Tibial nerve (tissue), 4 donors: ENCODE measurements at places on chromosomes 11 and 22. TPM values are rescaled to one million over a fixed set of nuclear protein-coding genes. Genes with fewer than 3 reads are reported as not detected.

GRCh38 chr22:46132830-46133587 lies 17.3 kb upstream of the PPARA start:
- peaks cover 29% of the 10 kb centered on the region for H3K4me1 ChIP-seq
- no peak for DNase-seq
- H3K36me3 ChIP-seq: no peaks in the 10 kb centered on the region

- no peaks in the 10 kb centered on the region for H3K27me3 ChIP-seq
- H3K27ac ChIP-seq: no peak overlapping the region
- H3K36me3 ChIP-seq: no peaks in the 10 kb centered on the region
- no peak for DNase-seq
- no peak overlapping the region for H3K4me3 ChIP-seq
- no peaks in the 10 kb centered on the region for H3K4me1 ChIP-seq
Observed at GRCh38 chr11:66818231-66818955, 24.8 kb upstream of the RCE1 start.

DNA sequence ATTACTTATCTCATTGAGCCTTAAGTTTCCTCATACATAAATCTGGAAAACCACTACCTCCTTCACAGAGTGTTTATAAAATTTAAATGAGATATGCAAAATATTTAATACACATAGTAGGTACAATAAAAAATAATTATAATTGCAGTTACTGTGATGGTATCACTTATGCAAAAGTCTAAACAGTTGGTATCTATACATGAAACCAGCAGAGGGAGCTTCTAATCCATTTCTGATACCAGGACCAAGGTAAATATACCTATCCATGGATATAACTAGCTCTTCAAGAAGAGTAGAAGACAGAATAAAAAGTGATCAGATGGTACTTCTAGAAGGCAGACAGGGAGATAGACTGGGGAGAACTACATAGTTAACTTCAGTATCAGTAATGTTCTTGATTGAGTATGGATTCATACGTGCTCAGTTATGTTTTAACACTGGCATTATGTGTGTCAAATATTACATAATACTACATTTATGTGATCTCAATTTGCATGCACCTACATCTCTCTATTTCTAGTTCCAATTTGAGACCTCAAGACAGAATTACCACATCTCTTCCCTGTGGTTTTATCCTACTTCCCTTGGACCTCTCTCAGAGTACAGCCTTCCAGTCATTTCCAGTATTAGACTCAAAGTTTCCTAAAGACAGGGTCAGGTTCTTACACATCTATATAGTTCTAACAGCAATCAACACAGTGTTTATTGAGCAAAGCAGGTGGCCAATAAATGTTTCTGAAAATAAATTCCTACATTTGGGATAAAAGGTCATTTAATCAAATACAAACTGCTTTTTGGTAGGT lies 13.7 kb upstream of the TSG101 start:
- peaks cover 48% of the 10 kb centered on the region for H3K36me3 ChIP-seq
- no peak for DNase-seq
- no peaks in the 10 kb centered on the region for H3K27me3 ChIP-seq
- no peak overlapping the region for H3K4me3 ChIP-seq

GRCh38 chr11:22049276-22049675 lies 143.6 kb upstream of the ANO5 start:
- no peaks in the 10 kb centered on the region for H3K4me1 ChIP-seq
- H3K4me3 ChIP-seq: no peak overlapping the region
- no peaks in the 10 kb centered on the region for H3K27me3 ChIP-seq
- no peaks in the 10 kb centered on the region for H3K36me3 ChIP-seq
- no peak for DNase-seq
- H3K27ac ChIP-seq: no peak overlapping the region

DNA sequence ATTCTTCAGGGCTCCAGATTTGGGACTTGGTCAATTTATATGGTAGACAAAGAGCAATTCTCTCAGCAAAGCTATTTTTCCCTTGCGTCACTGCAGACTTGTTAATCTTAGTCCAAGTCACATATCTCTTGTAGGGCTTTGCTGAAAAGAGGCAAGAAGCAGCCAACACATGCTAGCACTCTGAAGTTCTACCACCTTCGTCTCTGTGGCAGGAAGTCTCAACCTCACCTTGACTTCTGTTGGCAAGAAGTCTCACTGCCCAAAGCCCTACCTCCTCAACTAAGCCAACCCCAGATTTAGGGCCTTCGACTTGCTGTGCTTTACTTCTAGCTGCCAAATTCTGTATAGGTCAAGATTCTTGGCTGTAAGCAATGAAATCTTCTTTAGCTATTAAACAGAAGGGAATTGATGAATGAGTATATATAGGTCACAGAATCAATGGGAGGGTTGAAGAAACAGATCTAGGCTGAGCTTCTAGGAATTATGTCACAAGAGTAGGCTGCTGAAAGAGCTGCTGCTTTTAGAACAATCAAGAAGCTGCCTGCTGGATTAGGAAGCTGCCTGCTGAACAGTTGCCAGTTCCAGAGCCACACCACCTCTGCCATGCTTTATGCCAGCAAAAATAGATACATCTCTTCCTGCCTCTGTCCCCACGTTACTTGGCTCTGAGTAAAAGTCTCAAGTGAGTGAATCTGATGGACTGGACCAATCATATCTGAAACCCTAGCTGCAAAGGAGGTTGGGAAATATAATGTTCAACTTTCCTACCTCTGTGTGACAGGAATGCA lies 17.6 kb upstream of the NCR3LG1 start:
- H3K36me3 ChIP-seq: no peaks in the 10 kb centered on the region
- no peaks in the 10 kb centered on the region for H3K4me1 ChIP-seq
- H3K27me3 ChIP-seq: no peaks in the 10 kb centered on the region
- DNase-seq: no peak

- DNase-seq: no peak
- H3K4me3 ChIP-seq: no peak overlapping the region
- no peaks in the 10 kb centered on the region for H3K27me3 ChIP-seq
- H3K4me1 ChIP-seq: no peaks in the 10 kb centered on the region
Observed at GRCh38 chr11:18091731-18092130, 14.2 kb downstream of the SAAL1 start.

- H3K4me1 ChIP-seq: no peaks in the 10 kb centered on the region
- H3K27me3 ChIP-seq: no peaks in the 10 kb centered on the region
- H3K27ac ChIP-seq: no peak overlapping the region
- no peak overlapping the region for H3K4me3 ChIP-seq
- no peak for DNase-seq
- H3K36me3 ChIP-seq: no peaks in the 10 kb centered on the region
Observed at GRCh38 chr11:110119317-110119716, 26.1 kb downstream of the ZC3H12C start.

DNA sequence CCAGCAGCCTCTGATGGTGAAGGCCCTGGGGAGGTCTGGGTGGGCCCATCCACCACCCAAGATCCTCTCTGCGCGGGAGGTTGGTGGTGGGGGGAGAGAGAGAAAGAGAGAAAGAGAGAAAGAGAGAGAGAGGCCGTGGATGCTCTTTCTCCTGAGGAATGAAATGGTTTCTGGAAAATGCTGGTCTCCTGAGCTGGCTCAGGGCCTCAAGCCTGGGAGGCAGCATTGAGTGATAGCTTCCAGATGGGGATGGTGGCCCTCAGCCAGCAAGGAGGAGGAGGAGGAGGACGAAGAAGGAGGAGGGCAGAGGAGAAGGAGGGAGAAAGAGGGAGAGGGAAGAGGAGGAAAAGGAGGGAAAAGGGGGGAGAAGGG lies 4.6 kb downstream of the TSPAN32 start:
- DNase-seq: peak; percentile 87
- H3K4me3 ChIP-seq: no peak overlapping the region
- H3K4me1 ChIP-seq: peaks cover 75% of the 10 kb centered on the region
- no peaks in the 10 kb centered on the region for H3K27me3 ChIP-seq
- no peaks in the 10 kb centered on the region for H3K36me3 ChIP-seq

GRCh38 chr11:71184421-71185210 lies 67.8 kb downstream of the SHANK2 start:
- no peaks in the 10 kb centered on the region for H3K36me3 ChIP-seq
- no peaks in the 10 kb centered on the region for H3K4me1 ChIP-seq
- DNase-seq: no peak
- no peak overlapping the region for H3K4me3 ChIP-seq
- H3K27me3 ChIP-seq: no peaks in the 10 kb centered on the region
- no peak overlapping the region for H3K27ac ChIP-seq

GRCh38 chr11:119785131-119785530 lies 56.1 kb upstream of the NECTIN1 start:
- H3K4me3 ChIP-seq: no peak overlapping the region
- H3K36me3 ChIP-seq: no peaks in the 10 kb centered on the region
- peaks cover 9% of the 10 kb centered on the region for H3K27me3 ChIP-seq
- H3K27ac ChIP-seq: no peak overlapping the region

DNA sequence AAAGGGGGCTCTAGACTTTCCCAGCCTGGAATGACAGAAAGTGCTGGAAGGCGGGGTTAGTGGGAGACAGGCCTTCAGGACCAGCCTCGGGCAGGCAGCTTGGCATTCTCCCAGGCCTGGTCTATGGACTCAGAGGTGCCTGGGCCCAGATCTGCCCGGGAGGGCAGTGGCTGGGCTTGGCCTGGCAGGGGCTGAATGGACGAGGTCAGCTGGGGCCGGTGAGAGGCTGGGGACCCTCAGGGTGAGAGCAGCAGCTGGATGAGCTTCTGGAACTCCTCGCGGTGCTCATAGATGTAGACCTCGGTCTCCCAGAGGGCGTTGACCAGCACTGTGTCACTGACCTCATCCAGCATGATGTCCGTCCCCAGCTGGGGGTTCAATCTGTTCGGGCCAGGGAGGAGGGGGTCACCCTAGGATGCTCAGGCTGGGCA lies 1.5 kb upstream of the BAIAP2L2 start:
- no peak for DNase-seq
- no peak overlapping the region for H3K4me3 ChIP-seq
- H3K27me3 ChIP-seq: no peaks in the 10 kb centered on the region
- H3K36me3 ChIP-seq: no peaks in the 10 kb centered on the region
- peaks cover 14% of the 10 kb centered on the region for H3K4me1 ChIP-seq

GRCh38 chr11:76322540-76322939 lies 58.4 kb downstream of the THAP12 start:
- no peak for DNase-seq
- H3K4me1 ChIP-seq: no peaks in the 10 kb centered on the region
- H3K27ac ChIP-seq: no peak overlapping the region
- H3K36me3 ChIP-seq: no peaks in the 10 kb centered on the region
- H3K4me3 ChIP-seq: no peak overlapping the region
- H3K27me3 ChIP-seq: no peaks in the 10 kb centered on the region

- no peak for DNase-seq
- H3K36me3 ChIP-seq: no peaks in the 10 kb centered on the region
- H3K27me3 ChIP-seq: no peaks in the 10 kb centered on the region
- no peak overlapping the region for H3K4me3 ChIP-seq
Observed at GRCh38 chr11:127943763-127944162, 643.6 kb downstream of the ETS1 start.

DNA sequence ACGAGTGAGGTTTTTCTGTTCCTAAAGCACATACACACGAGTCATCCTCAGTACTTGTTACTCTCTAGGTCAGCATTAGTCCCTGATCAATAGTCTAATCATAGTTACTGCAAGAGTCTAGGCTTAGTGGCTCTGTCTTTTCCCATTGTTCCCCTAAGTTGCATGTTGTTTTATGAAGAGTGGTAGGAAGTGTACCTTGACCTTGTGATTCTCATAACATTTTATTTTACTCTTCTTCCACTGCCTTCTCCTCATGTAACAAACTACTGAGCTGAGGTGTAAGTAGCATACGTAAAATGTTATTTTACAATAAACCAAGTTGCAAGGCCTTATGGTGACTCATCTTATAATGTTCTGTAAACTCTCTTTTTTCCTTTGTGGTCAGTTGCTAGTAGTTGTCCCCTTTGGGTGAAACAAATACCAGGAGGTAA lies 15.0 kb downstream of the METTL15 start:
- DNase-seq: no peak
- H3K27me3 ChIP-seq: no peaks in the 10 kb centered on the region
- H3K4me1 ChIP-seq: no peaks in the 10 kb centered on the region
- no peak overlapping the region for H3K27ac ChIP-seq
- no peak overlapping the region for H3K4me3 ChIP-seq
- H3K36me3 ChIP-seq: no peaks in the 10 kb centered on the region

GRCh38 chr11:23226331-23227077 lies 366.2 kb upstream of the CCDC179 start:
- H3K36me3 ChIP-seq: no peaks in the 10 kb centered on the region
- H3K4me1 ChIP-seq: no peaks in the 10 kb centered on the region
- H3K4me3 ChIP-seq: no peak overlapping the region
- no peaks in the 10 kb centered on the region for H3K27me3 ChIP-seq
- no peak overlapping the region for H3K27ac ChIP-seq

The MYOD1 gene
- total RNA-seq: not detected

The DGAT2 gene
- total RNA-seq: 47.9 TPM

The MYBPC3 gene
- not detected for total RNA-seq

The GGTLC3 gene
- total RNA-seq: not detected

The TRIM48 gene
- total RNA-seq: not detected
